Activated CD4-positive, alpha-beta T cell treated with anti-CD3 and anti-CD28 coated beads, Interleukin-10, Interleukin-2, amounts not matched to agents 100 ng/mL and 50 ng/mL, durations not matched to agents 16 hours and 8 hours (primary cell): ENCODE measurements at places on chromosomes 2 and 18.

GRCh38 chr2:168997794-168998193 is 33.3 kb downstream of the ABCB11 start:
- peak; percentile 10 for DNase-seq

DNA sequence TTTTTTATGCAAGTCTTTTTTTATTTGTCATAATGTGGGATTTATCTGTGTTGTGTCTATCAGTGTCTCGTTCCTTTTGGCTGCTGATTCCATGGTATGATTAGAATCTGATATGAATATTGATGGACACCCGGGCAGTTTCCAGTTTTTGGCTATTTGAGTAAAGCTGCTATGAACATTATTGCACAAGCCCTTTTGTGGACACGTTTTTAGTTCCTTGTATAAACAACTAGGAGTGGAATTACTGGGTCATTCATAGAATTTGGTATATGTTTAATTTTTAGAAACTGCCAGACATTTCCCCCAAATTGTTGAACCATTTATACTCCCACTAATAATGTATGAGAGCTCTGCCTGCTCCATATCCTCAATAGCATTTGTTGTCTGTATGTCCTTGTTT is 26.6 kb downstream of the HK2 start:
- DNase-seq = no peak

- peak; percentile 47 for DNase-seq
Observed at GRCh38 chr2:32009516-32010256, 1.1 kb downstream of the MEMO1 start.

DNA sequence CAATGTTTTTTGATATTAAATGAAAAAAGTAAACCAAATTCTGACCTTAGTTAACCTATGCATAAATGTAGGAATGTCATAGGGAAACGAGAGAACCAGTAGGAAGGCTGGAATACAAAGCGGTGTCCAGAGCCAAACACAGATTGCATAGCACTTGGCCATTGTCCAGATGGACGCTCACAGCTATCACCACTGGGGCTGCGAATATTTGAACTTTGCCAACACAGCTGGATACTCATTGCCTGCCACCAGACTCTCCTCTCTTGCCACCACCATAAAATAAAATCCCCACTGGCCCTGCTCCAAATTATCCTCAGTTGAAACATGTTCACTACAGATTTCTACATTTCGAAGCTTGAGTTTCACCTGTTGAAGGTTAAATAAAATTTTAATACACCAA is 159.3 kb upstream of the GULP1 start:
- no peak for DNase-seq

DNA sequence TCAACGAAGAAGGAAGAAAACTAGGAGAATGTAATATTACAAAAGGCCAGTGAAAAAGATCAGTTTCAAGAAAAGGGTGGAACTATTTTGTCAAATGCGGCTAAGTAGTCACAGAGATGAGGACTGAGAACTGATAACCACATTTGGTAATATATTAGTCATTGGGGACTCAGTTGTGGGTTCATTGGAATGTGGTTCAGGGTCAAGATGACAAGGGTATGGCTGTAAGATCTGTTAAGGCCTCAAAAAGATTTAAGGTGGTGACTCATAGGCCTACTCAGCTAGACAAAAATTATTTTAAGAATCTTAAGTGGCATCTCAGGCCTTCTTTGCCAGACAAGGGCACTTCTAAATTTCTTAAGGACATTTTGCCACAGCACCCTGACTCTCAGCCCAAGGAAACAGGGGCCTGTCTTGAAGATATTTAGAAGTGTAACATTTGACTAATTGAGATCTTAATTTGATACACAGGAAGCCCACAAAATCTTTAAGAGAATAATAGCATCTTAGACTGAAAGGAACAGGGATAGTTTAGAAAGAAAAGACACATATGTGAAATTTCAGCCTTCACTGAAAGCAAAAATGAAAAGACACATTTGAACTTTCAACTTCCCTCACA is 81.3 kb downstream of the STRADB start:
- peak; percentile 91 for DNase-seq

DNA sequence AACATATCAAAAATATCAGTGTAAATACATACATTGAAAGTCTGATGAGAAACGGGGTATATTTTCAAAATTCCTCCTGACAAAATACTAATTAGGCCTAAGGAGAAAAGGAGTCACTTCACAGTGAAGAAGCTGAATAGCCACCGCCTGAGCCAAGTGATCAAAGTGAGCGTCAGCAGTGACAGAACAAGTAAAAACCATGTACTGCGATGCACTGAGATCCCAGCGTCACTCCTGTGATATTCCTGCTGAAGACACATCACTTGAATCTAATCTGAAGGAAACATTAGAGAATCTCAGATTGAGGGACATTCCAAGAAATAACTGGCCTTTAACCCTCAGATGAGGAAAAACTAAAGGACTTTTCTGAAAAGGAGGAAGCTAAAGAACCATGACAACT is 285.3 kb downstream of the EN1 start:
- DNase-seq = no peak

GRCh38 chr2:231244382-231245248 is 46.2 kb downstream of the ARMC9 start:
- DNase-seq = no peak

DNA sequence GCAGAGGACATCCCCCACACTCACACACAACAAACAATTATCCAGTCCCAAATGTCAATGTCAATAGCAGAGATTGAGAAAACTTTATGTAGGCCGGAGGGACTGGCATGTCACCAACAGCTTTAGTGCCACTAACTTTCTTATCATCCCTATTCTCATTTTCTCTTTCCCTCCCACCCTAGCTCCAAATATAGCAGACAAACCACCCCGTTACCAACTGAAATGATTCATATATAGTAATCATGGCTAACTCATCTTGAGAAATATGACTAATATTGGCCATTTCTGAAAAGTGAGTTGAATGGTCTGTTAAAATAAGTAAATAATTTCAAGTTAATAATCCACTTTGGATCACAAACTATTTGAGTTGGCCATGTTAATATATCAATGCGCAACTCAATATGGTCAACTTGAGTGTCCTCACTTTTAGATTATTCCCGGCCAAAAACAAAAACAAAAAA is 242.1 kb upstream of the RND3 start:
- peak; percentile 28 for DNase-seq

DNA sequence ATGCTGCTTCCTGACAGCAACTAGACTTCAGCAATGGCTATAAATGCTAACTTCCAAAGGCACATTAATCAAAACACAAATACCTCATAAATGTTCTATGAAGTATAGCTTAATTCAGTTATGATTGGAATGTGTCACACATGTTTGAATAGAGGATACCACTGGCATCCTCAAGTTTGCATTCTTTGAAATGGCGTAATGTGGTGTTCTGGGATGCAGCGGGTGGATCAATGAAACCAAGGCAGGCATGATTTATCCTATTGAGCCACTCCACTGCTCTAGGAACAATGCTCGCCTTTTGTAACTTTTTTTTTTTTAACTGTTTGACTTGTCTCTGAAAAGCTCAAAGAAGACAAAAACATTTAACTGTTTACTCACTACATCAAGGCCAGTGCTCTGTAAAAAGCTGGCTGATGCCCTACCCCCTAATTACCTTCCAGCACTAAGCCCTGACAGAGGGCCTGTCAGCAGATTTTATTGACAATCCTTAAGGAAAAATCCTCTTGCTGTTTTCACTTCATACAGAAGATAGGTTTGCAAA is 278.8 kb upstream of the SESTD1 start:
- no peak for DNase-seq

DNA sequence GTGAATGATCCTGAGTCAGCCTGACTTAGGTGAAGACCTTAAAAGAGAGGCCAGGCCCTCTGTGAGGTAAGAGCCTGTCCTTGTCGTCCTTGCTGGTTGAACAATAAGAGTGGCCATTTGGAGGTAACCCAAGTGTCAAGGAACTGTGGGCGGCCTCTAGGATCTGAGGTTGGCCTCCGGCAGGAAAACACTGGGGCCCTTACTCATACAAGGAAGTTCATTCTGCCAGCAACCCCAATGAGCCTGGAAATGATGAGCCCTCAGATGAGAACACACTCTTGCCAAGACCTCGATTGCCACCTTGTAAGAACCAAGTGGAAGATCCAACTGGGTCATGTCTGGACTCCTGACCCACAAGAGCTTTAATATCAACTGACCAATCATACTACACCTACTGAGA is 95.5 kb upstream of the LRATD1 start:
- no peak for DNase-seq

DNA sequence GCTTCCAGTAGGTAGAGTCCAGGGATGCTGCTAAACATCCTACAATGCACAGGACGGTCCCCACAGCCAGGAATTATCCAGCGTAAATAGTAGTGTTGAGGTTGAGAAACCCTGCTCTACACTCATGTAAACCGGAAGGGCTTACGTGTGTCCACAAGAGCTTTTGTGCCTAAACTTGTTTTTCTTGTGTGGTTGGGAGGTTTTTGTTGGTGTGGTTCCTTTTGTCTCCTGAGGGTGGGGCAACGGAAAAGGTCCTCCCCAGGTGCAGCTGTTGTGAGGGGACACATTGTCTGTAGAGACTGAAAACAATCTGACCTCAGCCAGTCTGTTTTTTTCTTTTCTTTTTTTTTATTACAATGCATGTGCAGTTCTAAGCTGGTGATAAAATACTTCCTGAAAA is 72.7 kb upstream of the MGAT5 start:
- peak; percentile 44 for DNase-seq

GRCh38 chr2:238965371-238966071 is 117.6 kb downstream of the TWIST2 start:
- DNase-seq = no peak

GRCh38 chr2:187054501-187055319 is 205.7 kb upstream of the ZSWIM2 start:
- no peak for DNase-seq

GRCh38 chr2:19670303-19670702 is 231.5 kb downstream of the TTC32 start:
- no peak for DNase-seq

- DNase-seq = no peak
Observed at GRCh38 chr2:176293334-176293733, 24.1 kb downstream of the MTX2 start.

DNA sequence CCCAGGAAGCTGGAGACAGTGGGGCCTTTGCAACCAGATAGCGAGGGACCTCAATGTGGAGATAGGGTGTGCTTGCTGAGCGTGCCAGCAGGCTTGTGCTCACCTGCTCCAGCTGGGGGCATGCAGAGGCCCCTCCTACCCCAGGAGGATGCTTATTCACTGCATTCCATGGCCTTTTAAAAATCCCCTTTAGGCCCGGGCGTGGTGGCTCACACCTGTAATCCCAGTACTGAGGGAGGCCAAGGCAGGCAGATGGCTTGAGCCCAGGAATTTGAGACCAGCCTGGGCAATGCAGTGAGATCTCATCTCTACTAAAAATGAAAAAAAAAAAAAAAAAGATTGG is 54.5 kb downstream of the ODC1 start:
- no peak for DNase-seq

DNA sequence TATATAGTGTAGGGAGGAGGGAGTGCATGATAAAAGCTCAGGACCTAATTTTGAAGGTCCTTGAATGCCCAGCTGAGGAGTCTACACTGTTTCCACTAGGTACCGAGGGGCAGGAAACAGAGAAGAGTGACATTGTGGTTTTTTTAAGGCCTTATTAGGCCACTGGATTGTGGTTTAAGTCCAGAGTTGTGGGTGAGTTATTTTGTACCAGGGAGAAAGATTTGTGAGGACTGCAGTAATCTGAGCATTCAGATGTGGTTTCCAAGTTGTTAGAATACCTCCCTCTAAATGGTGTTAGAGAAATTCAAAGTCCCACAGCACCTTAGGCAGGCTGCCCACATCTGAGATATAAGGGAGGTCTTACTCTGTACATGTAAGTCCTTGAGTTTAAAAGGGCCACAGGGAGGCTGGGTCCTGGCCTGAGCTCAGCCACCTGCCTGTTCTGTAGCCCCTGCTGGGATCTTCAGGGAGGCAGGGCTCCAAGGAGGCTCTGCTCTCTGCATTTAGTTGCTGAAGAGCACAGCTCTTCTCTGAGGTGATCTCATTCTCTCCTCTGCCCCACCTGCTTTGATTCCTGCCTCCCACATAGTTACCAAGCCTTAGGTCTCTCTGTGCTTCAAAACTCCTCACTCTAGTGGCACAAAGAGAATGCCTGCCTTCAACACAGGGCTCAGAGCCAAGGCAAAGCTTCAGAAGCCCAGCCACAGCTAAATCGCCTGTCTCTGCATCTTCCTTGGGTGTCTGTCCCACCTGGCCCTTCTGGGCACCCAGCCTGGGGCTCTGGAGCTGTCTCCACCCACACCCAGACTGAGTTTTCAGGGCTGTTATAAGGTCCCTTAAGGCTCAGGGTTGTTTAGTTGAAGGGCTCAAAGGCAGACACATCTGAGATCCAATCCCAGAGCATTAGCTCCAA is 88.1 kb downstream of the VSNL1 start:
- no peak for DNase-seq

DNA sequence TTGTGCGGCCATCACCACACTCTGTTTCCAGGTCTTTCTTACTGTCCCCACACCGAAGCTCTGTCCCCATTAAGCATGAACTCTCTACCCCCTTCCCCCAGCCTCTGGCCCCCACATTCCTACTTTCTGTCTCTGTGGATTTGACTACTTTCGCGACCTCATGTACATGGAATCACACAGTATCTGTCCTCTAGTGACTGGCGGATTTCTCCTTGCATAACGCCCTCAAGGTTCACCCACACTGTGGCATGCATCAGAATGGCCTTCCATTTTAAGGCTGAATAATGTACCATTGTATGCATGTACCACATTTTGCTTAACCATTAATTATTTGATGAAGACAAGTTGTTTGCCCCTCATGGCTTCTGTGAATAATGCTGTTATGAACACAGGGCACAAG is 467.6 kb upstream of the HS6ST1 start:
- DNase-seq = no peak

DNA sequence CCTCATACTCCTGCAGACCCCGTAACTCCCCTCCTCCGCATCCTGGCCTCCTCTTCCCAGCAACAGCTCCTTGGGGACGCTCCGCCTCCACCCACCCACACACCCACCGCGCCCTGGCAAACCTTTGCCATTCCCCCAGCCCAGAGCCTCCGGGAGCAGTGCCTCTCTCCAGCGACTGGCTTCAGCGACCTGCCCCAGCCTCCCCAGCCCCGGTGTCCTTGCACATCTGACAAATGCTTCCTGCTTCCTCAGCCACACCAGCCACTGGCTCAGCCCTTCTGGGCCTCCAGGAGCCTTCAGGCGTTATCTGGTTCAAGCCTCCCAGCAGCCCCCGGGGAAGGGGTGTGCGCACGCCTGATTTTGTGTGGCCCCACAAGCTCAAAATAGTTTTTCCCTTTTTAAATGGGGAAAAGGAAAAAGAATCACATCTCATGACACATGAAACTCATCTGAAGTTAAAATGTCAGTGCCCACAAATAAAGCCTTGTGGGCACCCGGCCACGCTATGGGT is 14.2 kb downstream of the ESPNL start:
- DNase-seq = no peak

DNA sequence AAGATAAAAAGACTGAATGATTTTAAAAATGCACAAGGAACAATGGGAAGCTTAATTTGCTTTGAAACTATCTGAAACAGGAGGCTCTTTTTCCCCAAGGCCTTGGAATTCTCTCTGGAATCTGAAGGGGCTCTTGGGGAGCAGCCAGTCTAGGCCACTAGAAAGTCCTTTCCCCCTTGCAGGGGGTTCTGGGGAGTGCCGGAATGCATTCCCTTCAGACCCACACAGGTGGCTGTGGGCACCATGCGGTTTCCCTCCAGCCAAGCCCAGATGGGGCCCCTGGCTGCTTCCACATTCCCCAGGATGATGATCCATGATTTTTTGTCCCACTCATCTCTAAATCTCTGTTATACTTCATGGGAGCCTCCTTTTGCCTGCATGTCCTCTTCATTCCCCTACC is 10.7 kb downstream of the GPR45 start:
- no peak for DNase-seq

- DNase-seq = peak; percentile 20
Observed at GRCh38 chr2:15561574-15562344, 625 bp upstream of the NBAS start.
